ENCODE measurements at places on chromosomes 7 and 10. TPM values are rescaled to one million over a fixed set of nuclear protein-coding genes. Genes with fewer than 3 reads are reported as not detected.

Gene HNRNPA2B1
- 358 TPM for total RNA-seq

Gene ACBD7
- 13.1 TPM for total RNA-seq

Gene GSTO1
- 176 TPM for total RNA-seq

Gene ARHGAP22
- total RNA-seq: 4.0 TPM

Gene NMT2
- 17.9 TPM for total RNA-seq

Gene EIF5AL1
- total RNA-seq: 1.6 TPM

Gene DCLRE1C
- total RNA-seq: 6.6 TPM

DNA sequence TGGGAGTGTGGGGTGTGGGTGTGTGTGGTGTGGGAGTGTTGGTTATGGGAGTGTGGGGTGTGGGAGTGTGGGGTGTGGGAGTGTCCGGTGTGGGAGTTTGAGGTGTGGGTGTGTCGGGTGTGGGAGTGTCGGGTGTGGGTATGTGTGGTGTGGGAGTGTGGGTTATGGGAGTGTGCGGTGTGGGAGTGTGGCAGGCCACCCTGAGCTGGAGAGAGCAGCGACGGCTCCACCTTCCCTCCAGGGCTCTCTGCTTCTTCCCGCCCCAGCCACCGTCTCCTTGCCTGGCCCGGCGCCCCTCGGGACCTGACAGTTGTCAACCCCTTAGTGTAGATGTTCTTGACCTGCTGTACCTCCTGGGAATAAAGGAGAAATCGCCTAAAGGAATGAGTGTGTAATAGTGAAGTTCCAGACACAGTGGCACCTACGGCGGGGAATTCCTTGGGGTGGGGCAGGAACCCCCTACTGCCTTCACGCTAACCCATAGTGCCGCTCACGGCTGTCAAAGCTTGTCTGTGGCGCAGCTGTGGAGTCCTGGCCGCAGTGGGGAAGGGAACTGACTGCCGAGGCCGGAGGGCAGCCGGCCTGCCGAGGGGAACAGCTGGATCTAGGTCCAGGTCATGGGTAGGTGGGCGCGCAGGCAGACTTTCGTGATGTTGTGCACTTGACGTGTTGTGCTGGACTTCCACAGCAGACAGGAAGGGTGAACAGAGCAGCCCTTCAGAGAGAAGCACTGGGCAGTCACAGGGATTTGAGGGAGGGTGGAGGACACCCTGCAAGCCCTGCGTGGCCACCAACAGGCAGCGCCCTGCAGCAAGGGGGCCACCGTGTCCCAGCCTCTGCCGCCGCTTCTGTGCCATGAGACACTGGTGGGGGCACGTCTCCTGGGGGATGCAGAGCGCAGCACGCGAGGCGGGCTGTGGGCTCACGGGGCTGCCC lies 49.0 kb upstream of the EN2 start:
- no peak for DNase-seq

DNA sequence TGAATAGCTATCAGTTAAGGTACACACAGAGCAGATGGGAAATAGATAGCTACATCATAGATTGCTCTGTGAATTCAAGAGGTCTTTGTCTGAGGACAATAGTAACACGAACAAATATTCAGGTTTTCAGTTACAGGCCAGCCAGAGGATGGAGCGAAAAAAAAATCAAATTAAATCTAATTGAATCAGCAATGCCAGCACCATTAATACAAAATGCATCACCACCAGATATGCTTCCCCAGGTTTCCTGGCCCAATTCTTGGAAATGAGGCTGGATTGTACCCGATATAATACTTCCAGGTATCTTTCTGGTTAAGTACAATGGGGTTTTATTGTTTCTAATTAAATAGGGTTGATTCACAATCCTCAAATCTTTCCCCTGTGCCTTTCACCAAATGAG lies 975.8 kb upstream of the AUTS2 start:
- DNase-seq: no peak

- DNase-seq: no peak
Measured at GRCh38 chr7:111256391-111256790, 165.5 kb downstream of the LRRN3 start.

DNA sequence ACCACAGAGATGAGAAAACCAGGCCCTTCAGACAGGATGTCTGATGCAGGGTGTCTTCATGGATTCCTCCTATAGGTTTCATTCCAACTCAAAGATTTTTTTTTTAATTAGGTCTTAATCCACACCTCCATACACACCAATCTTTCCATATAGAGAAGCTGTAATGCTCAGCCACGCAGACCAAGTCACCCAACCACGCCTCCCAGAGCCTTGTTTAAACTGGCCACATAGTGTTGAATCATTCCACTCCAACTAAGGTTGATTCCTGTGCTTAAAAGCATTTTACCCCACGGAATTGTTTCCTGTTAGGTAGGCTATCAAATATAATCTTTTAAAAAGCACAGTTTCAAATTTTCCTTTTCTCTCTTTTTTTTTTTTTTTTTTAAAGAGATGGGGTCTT lies 153.6 kb downstream of the TYW1B start:
- no peak for DNase-seq

DNA sequence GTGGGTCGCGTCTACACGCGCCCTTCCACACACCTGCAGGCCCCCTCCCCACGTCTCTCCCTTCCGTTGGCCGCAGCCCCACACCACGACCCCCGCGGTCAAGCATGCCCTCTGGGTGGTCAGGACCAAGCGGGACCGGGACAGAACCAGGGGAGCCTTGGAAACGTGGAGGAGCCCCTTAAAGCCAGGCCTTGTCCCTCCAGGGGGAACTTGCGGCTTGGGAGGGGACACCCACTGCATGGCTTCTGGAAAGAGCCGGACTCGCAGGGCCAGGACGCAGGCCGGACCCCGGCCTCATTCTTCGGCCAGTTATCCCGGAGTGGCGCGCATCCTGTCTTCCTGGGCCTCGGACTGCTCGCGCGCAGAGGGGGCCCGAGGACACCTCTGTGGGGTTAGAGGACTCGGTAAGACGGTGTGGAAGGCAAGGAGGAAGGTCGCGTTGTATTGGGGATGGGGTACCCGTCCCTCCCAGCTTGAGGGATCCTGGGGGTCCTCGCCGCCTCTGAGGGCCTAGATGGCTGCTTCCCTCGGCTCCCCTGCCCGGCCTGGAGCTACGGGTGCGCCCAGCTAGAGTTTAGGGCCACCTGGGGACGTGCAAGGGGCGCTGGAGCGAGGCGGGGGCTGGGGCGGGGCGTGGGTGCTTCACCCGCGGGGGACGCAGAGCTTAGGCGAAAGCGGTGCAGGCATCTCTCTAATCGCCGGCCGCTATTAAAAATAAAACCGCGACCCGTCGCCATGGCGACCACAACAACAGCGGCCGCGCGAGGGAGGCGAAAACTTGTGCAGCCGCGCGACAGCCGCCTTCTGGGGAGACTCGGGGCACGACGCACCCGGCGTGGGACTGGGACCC lies 1.8 kb upstream of the PDGFA start:
- no peak for DNase-seq

DNA sequence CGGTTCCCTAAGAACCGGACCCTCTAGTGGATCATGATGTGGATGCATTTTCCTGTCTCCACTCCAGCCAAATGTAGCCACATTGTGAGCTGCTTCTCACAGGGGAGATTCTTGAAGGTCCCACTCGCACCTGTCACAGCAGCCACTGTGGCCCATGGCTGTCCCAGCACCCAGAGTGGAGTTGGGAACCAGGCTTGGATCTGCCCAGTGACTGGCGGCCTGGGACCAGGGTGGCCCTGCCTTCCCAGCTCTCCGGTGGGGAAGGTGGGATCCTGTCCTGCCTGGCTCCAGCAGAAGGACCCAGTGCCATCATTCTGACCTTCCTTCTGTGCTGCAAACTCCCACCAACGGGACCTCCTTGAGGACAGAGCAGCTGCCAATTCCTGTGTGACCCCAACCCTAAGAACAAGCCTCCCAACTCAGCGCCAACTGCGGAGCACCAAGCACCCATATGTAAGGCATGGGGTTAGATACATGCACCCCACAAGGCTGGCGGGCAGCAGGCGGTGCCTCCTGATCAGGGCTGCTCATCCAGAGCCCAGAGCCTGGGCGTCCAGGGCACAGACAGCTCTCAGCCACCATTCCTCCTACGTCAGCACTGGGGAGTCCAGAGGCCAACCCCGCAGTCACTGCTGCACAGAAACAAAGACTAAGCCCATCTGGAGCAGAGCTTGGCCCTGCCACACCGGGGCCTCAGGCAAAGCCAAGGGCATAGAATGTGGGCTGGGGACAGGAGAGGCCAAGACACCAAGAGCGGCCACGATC lies 28.8 kb downstream of the EBF3 start:
- no peak for DNase-seq

DNA sequence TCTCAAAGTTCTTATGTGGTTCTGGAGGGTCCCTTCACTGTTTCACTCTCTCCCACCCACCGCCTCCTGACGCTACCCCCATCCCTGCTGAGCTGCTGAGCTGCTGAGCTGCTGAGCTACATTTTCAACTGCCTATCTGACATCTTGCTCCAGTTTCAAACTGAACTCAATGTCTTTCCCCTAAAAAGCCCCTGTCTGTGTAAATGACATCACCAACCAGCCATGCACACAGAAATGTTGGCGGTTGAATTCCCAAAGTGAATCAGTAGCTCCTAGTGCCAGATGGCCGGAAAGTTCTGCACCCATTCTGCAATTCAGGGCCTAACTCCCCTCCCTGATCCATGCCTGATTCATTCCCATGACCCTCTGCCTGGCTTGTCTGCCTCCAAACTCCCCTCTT lies 71.2 kb downstream of the WNT2 start:
- no peak for DNase-seq

- no peak for DNase-seq
Measured at GRCh38 chr10:75400163-75400770, 1.3 kb downstream of the ZNF503 start.

DNA sequence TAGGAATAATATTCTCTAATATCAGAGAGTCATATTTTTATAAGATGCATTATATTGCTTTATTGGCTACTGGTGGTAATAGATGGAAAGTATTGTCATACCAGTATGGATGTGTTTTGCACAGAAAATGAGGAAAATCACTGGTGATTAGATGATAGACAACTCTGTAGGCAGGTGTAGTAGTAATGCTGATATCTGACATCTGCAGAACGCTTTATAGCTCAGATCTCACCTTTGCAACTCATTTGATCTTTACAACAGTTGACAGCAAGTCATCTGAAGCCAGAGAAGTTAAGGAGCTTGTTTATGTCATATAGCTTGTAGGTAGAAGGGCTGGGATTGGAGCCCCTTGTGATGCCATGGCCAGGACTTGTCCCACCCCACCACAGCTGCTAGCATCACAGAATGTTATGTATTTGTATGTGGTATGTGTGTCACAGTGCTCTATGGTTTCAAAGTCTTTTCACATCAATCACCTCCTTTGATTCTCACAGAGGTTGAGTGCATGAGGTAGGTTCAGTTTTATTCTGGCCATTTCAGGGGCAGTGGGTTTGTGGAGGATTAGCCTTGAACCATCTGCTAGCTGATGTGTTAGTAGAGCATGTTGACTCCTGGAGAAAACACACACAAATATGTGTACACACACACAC lies 140.0 kb downstream of the SORCS3 start:
- no peak for DNase-seq

- peak; percentile 20 for DNase-seq
Measured at GRCh38 chr7:91228927-91229558, 35.2 kb upstream of the FZD1 start.

DNA sequence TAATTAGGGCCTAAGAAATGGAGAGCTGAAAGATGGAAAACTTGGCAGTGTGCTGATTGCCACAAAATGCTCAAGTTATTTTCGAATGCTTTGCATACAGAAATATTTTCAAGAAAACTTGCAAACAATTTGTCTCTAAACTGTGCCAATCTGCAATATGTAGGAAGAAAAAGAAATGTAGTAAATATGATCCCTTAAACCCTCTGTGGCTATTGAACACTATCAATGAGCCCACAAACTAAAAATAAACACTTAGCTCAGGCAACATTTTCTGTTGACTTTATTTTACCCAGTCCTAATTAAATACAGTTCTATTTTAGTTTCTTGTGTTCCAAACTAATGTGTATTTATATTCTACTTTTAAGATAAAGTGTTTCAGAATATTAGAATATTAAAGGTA lies 342.1 kb downstream of the SEMA3D start:
- DNase-seq: no peak

- DNase-seq: no peak
Measured at GRCh38 chr10:29794776-29795611, 160.2 kb upstream of the SVIL start.

- DNase-seq: no peak
Measured at GRCh38 chr10:70321233-70321632, 37.4 kb upstream of the NPFFR1 start.

DNA sequence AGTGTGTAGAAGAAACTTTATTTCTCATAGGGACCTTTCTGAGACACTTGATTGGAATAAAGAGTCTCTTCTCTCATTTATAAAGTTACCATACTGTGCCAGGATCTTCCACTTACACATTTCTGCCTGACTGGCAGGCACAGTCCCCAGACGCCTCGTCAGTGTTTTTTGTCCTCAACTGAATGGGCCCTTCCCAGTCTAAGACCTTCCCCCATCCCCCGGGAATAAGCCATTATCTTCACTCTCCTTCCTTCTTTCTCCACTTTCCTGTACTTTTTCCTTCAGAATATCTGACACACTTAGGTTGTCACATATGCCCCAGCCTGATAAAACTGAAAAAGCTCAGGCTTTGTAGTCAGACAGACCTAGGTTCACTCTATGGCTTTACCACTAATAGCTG lies 35.3 kb upstream of the KCNIP2 start:
- no peak for DNase-seq

DNA sequence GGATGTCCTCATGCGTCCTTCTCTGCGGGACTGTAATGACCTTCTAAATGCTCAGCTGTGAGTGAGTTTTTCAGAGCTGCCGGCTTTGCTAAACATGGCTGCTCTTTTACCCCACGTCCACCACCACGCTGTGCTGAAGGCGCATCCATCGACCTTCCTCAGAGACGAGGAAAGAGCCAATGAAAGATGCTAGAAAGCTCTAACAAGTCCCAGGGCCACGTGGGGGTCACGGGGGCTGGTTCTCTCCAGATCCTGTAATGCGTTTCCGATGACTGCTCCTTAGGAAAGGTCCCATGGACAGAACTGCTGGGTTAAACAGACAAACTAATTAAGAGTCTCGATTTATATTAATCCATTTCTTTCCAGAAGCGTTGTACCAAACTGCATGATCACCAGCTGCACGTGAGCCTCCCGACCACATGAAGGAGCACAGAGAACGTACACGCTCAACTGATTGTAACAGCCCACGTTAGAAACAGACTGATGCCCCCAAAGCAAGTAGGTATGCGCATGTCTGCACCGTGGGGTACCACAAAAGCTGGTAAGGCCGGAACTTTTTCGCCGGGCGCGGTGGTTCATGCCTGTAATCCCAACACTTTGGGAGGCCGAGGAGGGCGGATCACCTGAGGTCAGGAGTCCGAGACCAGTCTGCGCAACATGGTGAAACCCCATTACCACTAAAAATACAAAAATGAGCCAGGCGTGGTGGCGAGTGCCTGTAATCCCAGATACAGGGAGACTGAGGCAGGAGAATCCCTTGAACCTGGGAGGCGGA lies 109.6 kb downstream of the TCERG1L start:
- DNase-seq: no peak

DNA sequence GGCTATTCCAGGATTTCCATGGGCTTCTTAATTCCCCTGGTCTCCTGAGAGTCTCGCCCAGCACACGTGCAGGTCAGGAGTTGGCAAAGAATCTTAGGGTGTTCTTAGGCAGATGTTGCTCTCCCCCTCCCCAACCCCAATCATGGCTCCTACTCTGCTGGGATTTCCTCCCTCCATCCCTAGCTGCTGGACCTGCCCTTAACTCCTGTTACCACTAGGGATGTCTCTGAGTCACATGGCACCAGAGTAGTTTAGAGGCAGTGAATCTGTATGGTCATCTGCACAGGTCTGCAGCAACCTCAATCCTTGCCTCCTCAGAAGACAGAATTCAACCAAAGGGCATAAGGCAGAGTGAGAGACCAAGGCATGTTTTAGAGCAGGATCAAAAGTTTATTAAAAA lies 51.8 kb upstream of the CHST3 start:
- no peak for DNase-seq
